Sigmoid colon (tissue), 7 donors: ENCODE measurements at places on chromosomes 7 and 10. TPM values are rescaled to one million over a fixed set of nuclear protein-coding genes. Genes with fewer than 3 reads are reported as not detected.
A peak's percentile ranks its signal among the peaks of the same experiment; 100 is the strongest.

The ST8SIA6 gene
- not detected for polyA plus RNA-seq

The LRMDA gene
- 9.0 TPM for polyA plus RNA-seq

The PLCE1 gene
- 6.0 TPM for polyA plus RNA-seq

The BEND7 gene
- 7.6 TPM for polyA plus RNA-seq

The RBP4 gene
- 3.0 TPM for polyA plus RNA-seq

The PTF1A gene
- polyA plus RNA-seq, result not detected

The CYP3A4 gene
- 0.25 TPM for polyA plus RNA-seq

The NYAP1 gene
- polyA plus RNA-seq, result not detected

The VSTM2A gene
- polyA plus RNA-seq, result 0.58 TPM

The PPP1R3C gene
- polyA plus RNA-seq, result 4.2 TPM

The GOLGA7B gene
- polyA plus RNA-seq, result 1.4 TPM

The CCDC136 gene
- polyA plus RNA-seq, result not detected

The TAS2R4 gene
- not detected for polyA plus RNA-seq

GRCh38 chr7:20236790-20237189 is 19.6 kb upstream of the MACC1 start:
- no peak for DNase-seq

GRCh38 chr7:130205084-130205947 is at the start of gene TMEM209:
Gene TMEM209, minus strand, starts transcription at chr7:130205406. Its CDS starts 31 bp downstream, at chr7:130205375.
- peak; percentile 97 for DNase-seq

DNA sequence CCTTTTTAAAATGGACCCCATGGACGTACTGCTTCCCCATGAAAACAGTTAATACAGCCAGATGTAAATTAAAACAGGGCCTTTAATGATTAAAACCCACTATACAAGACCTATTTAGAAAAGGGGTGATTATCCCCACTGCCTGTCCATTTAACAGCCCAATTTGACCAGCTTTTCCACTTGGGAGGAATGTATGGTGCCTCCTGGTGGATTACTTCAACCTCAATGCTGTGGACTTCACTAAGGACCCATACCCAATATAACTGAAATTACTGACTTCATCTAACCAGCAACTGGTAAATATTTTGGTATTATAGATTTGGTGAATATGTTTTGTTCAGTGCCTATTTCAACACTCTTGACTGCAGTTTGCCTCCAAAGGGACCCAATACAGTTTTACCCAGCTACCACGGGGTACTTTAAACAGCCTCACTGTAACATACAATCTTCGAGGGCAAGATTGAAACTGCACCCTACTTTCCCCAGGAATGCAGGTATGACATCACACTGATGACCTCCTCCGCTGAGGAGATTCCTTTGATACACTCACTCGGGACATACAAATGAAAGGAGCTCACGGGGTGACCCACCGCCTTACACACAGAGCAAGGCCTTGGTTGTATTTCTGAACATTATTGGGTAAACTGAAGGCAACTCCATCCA is 192.8 kb downstream of the DNAJC1 start:
- no peak for DNase-seq

DNA sequence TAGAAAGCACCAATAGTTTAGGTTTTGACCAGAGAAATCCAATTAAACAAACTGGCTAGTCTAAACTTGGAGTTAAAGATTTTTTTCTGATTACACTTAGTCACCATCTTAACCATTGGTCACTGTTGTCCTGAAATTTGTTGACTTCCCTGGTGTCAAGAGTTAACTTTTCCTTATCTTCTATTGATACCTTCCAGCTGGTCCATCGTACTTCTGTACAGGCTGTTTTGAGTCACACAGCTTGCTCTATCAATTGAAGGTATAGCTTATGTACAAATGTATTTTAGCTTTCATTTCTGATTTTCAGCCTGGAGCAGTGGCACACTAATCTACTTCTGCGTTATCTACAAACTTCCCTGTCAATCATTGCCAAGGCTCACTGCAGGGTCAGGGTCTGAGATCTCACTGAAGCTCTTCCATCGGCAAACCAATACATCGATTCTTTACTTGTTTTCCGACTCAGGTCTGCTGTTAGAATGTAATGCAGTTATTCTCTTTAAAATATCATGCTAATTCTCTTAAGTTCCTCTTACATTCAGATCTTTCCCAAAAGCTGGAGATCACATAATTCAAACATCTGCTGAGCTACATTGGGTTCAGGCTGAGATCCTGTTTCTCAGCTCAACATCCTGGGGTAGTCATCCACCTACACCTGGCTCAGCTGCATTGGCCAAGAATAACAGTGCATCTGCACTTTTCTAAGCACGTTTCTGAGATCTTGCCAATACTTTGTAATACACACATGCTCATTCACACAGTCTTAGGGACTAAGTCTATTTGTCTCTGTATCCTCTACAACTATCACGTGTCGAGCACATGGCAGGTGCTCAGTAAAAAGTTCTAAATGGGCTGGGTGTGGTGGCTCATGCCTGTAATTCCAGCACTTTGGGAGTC is 11.3 kb downstream of the MRPS33 start:
- no peak for DNase-seq

- no peak for DNase-seq
Measured at GRCh38 chr10:128036746-128037543, 89.3 kb downstream of the MKI67 start.

- no peak for DNase-seq
Measured at GRCh38 chr10:62815381-62816075, 638 bp downstream of the EGR2 start.

DNA sequence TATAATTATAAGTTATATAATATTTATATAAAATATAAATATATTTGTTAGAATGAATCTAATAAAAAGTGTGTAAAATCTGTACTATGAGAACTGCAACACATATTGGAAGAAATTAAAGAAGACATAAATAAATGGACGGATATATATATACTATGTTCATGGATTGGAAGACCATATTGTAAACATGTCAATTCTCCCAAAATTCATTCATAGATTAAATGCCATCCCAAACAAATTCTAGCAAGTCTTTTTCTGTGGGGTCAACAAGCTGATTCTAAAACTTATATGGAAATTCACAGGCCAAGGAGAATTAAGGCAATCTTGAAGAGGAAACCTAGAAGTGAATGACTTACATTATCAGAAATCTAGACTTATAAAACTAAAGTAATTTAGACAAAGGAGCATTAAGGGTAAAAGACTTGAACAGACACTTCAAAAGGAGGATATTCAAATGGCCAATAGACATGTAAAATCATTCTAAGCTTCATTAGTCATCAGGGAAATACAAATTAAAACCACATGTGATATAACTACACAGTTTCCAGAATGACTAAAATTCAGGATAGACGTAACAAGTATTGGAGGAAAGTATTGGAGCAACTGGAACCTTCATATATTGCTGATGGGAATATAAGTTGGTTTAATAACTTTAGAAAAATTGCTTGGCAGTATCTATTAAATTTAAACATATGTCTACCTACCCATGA is 225.9 kb downstream of the EMX2 start:
- no peak for DNase-seq

- DNase-seq, result no peak
Measured at GRCh38 chr10:28181478-28182096, 121.3 kb downstream of the MPP7 start.

DNA sequence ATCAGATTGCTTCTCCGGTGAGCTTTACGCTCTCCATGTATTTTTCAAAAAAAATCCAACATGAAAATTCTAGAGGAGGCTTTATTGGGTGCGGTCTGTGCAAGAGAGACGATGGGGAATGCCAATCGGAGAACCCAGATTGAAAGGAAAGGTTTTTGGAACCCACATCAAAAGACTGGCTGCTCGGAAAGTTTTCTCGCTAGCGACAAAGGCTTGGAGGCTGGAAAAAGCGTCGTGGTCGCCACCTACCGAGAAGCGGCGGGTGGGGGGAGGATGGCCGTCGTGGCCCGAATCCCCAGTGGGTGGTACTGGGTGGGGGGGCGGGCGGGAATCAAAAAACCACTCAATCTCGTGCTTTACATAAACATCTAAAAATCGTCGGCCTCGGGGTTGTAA is 1.1 kb upstream of the GTF2I start:
- peak; percentile 79 for DNase-seq

DNA sequence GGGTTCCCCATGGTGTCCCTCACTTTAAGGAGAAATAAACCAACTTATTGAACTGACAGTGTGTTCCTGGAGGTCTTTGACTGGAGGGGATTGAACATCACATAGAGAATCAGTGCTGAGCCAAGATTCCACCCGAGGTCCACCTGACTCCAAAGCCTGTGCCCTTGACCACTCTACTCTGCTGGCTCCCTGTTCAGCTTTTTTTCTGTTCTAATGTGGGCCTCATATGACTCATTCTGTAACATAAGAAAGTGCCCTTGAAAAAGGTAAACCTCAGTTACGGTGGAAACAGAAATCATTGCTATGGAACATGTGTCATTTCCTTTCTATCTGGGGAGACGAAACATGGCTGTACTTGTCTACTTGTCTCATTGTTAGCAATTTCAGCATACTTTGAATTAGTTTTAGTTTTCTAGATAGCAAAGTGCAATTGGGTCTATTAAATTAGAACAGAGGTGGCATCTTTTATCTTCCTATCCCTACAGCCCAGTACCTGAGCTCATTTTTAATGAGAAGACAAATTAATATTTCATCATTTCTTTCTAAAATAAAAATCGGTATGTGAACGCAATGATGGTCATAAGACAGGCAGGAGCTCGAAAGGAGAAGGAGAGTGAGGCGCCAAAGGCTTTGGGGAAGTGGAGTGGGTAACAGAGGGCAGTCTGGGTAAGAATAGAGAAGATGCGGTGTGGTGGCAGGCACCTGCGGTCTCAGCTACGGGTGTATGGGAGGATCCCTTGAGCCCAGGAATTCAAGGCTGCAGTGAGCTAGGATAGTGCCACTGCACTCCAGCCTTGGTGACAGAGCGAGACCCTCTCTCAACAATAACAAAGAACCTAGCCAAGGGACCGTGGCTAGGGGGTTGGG is 1.5 kb downstream of the GSDME start:
- DNase-seq, result no peak

- DNase-seq, result no peak
Measured at GRCh38 chr7:41114131-41114530, 588.8 kb downstream of the INHBA start.

DNA sequence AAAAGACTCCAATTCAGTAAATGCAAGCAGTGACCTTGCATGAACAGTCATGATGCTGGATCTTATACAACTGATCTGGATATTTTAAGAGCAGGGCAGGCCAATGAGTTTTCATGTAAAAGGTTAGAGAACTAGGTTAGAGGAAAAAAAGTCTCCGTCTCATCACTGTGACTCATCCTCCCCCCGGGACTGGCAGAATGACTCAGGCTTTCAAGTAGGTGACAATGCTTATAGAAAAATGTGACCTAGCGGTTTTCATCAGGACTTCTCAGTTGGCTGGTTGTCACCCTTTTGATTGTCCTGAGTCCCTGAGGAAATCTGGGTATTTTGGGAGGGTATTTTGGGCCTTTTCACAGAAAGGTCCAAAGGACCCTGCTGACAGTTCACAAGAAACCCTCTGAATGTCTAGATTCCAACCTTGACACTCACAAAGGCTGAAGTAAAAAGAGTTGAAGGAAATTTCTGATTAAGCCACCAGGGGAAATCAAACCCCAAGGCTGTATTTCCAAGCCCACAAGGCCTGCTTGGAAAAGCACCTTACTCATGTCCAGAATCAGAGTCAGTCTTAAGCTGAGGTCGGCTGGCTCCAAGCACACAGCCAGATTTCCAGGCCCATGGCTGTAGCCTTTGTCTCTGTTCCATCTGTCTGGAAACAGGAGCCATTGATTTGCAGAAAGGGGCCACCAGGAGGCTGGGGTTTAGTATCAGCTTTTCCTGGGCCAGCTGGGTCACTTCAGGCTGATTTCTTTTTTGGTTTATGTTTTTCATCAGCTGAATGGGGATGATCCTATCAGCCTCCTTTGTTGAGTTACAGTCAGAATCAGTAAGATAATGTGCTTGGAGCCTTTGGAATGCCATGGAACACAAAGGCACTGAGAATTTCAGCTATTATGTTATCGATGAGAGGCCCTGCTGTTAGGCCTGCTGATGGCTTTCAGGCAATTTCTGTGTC is 226.4 kb upstream of the HABP2 start:
- DNase-seq, result peak; percentile 82

DNA sequence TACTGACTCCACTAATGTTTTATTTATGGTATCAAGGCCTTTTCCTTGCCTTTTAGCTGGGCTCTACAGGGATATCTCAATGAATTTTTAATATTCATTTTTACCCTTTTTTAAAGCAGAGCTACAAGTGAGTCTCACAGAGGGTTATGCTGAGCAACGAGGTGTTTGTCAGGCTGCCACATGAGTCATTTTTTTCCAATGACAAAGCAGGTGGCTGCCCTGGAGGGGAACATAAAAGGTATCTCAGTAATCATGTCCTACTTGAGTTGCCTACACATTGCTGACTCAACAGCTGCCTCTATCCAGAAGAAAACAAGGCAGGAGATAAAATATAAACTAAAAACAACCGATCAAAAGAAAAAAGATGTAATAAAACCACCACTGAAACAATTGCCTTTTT is 1004.9 kb upstream of the POT1 start:
- no peak for DNase-seq
